ENCODE measurements at places on chromosomes 13 and 19.

GRCh38 chr13:75444016-75444415 lies 38.0 kb downstream of the TBC1D4 start:
- DNase-seq, result no peak

DNA sequence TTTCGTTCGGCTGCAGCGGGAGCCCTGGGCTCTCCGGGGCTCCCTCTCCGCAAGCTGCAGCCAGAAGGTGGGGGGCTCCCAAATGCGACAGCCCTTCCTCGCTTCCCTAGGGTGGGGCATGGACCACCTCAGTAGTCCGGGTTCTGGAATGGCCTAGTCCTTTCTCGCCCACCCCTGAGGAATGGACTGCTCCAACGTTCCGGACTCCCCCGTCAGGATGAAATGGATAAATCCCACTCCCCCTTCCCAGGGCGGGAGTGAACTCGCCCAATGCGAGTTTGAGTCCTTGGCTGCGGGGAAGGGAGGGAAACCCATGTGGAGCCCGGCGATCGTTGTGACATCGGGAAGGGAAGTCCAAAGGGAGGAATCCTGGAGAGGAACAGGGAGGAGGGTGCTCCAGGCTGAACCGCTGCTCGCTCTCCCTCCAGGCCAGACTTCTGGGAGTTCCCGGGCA lies 5.5 kb downstream of the HRC start:
- no peak for DNase-seq

DNA sequence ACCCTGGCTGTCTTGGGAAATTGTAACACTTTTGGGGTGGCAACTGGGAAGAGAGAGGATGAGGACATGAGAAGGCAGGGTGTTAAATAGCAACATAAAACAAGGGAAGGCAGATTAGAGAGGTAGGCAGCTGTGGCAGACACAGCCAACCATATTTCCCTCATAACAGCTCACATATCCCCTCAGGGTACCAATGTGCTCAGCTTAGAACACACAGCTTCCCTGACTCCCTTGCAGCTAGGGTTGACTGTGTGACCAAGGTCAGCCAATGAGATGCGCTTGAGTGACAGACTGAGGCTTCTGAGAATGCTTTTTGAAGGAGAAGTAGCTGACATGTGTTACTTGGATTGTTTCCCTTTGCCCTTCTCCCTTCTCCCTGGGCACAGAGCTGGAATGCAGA lies 28.8 kb upstream of the SPATA13 start:
- no peak for DNase-seq

GRCh38 chr19:45271735-45272108 lies 20.7 kb downstream of the MARK4 start:
- no peak for DNase-seq

GRCh38 chr19:49492573-49493405 lies 3.4 kb upstream of the RPS11 start:
- no peak for DNase-seq

- no peak for DNase-seq
Observed at GRCh38 chr13:67123165-67123564, 107.0 kb downstream of the PCDH9 start.

GRCh38 chr19:15372891-15373301 lies 6.7 kb downstream of the AKAP8 start:
- no peak for DNase-seq

- no peak for DNase-seq
Observed at GRCh38 chr19:38917516-38917915, 5.5 kb upstream of the CCER2 start.

DNA sequence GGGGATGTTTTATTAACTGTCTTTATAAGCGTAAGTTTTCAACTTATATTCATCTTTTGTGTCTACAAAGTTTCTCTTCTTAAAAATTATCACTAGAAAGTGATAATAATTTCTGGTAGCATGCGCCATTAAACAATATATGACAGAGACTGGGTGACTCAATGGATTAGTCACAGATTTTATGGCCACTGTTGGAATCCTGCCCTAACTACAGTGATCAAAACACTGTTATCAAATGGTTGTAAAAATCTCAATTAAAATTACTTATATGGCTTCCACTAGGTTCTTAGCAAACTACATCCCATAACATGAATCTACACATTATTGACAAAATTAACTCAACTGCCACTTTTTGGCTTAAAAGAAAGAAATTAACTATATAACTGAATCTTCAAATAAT lies 350.0 kb downstream of the DACH1 start:
- DNase-seq, result no peak

DNA sequence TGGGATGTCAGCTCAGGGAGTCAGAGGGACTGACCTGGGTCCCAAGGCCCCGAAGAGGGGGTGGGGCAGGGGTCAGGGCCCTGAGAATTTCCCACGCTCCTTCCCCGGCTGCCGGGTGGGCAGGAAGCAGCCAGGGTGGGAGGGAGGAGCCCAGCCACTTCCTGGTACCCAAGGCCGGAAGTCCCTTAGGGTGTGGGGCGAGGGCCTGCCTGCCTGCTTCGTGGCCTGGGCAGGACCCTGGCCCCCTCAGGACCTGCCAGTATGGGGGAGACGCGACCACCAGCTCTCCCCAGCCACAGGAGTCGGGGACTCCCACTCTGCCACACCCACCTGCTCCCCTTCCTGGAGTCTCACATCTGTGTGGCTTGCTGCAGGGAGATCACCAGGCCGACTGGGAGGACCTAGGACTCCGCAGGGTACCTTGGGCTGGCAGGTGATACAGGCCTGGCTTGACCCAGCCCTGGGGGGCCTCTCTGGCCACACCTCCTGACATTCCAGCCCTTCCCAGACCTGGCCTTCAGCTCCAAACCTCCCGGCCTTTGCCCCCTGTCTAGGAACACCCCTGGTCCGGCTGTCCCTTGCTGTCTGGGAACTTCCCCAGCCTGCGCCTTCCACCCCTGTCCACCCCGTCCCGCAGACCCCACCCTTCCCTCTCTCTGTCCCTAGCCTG lies 9.8 kb upstream of the CIRBP start:
- DNase-seq, result no peak

GRCh38 chr19:45276284-45276687 lies 25.2 kb downstream of the MARK4 start:
- DNase-seq, result no peak

DNA sequence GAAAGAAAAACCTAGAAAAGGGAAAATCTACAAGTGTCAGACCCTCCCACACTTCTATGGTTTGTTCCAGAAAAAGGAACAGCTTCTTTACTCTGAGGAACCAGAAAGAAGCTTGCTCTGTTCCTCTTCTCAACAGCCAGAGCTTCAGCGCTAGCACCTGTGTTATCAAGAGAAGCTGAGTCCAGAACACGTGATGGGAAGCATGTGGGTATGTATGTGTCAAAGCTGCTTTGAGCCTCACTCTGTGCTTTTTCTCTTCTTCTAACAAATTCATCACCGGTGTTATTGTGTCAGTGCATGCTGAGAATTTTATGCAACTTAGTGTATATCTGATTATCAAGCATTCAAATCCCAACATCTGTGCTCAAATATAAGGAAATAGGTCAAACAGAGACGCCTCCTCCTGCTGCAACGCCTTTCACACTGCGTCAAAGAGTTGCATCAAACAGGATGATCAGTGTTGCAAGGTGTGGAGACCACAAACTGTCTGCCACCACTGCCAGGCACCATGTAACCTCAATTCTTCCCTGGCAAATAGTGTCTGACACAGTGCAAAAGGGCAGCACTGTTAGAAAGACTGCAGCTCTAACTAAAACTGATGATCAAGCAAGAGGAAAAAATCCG lies 83.9 kb downstream of the LRRC63 start:
- DNase-seq, result no peak

DNA sequence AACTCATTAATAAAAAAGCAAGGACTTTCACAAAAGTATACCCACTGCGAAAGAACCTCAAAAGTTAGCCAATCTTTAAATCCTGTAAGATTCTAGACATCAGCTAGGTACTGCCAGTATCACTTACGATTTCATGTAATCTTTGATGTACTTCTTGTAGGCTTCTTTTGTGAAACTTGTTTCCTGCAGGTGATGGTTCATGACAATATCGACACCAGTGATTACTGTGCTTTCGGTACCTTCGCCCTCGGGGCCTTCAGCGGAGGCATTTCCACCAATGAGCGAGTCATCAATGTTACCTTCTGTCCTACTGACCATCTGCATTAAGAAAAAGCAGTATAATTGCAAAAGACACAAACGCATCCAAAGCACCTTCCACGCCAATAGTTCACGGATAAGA lies 1.1 kb downstream of the TPT1 start:
- DNase-seq, result no peak

- no peak for DNase-seq
Observed at GRCh38 chr13:104635879-104636278, 1569.7 kb upstream of the SLC10A2 start.

GRCh38 chr19:3231288-3231687 lies 6.8 kb downstream of the CELF5 start:
- DNase-seq, result no peak

All from activated CD8-positive, alpha-beta memory T cell treated with anti-CD3 and anti-CD28 coated beads for 48 hours (primary cell).